ENCODE measurements at places on chromosomes 1 and 21.
A peak's percentile ranks its signal among the peaks of the same experiment; 100 is the strongest.

GRCh38 chr1:92536980-92537884 lies 50.5 kb upstream of the GFI1 start:
- DNase-seq: no peak

- DNase-seq: peak; percentile 21
Observed at GRCh38 chr1:6212193-6212959, 6.5 kb downstream of the RNF207 start.

GRCh38 chr1:152796421-152796820 lies at the start of gene LCE1D:
Gene LCE1D, plus strand, starts transcription at chr1:152796721. Its CDS starts 1,074 bp downstream, at chr1:152797795.
- no peak for DNase-seq

GRCh38 chr1:28056129-28056925 lies 32.1 kb downstream of the EYA3 start:
- peak; percentile 79 for DNase-seq

DNA sequence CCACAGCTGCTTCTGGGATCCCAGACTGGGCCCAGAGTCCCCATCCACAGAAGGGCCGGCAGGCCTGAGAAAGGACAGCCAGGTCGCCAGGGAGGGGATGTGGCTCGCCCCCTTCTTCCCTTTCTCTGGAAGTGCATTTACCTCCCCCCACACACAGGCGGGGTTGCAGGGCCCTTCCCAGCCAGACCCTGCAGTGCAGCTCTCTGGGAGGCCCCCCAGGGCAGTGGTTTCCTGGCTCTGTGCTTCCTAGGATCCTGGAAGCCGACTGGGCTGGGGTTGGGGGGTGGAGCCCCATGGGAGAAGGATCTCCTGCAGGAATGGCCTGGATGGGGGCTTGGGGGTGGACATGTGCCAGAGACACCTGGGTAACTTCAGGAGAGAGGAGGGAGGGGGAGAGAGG lies 4.2 kb upstream of the COL6A1 start:
- no peak for DNase-seq

DNA sequence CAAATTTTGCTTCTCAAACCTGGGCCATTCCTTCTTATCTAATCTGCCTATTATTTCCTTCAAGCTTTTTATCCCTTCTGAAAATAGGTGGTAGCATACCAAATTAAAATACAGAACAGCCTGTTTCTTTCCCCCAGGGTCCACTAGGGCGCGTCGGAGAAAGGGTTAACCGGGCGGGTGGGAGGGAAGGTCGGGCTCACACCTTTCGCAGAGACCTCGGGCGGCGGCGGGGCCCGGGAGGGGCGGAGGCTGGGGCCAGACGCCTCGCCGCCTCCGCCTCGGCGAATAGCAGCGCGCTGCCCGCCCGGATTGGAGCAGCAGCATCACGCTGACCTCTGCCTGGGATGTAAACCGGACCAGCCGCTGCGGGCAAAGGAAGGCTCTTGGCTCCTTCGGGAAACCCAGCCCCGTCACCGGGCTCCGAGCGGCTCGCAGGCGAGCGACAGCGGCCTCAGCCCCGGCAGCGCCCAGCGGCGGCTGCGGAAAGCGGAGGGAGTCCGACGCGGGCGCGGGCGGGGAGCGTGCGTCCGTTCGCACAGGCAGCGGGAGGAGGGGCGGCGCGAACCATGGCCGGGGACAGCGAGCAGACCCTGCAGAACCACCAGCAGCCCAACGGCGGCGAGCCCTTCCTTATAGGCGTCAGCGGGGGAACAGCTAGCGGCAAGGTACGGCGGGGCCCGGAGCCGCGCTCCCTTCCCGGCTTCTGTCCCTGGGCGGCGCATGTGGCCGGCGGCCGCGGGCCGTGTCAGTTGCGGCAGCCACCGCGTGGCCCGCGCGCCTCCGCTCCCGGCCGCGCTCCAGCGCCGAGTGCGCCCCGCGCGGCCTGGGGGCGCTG lies at the start of gene UCK2:
Gene UCK2 (plus strand): TSS at position 347 of the 835 bp plus-strand sequence. CDS start 220 bp downstream, at position 567.
- peak; percentile 78 for DNase-seq

DNA sequence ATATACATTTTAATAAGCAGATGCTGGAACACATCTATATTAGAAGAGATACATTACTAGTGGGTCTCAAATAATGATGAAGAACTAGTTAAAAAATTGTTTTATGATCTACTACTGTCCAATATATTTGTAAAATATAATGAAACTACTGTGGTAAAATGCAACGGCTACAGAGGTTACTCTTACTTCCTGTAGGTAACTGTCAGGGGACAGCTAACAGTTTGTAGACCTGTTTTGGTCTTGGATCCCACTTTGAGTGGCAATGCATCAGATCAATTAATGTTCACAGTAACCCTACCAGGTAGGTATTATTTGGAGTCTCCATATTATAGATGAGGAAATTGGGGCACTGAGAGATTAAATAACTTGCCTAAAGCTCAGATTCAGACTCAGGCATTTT lies 26.7 kb upstream of the MYSM1 start:
- no peak for DNase-seq

DNA sequence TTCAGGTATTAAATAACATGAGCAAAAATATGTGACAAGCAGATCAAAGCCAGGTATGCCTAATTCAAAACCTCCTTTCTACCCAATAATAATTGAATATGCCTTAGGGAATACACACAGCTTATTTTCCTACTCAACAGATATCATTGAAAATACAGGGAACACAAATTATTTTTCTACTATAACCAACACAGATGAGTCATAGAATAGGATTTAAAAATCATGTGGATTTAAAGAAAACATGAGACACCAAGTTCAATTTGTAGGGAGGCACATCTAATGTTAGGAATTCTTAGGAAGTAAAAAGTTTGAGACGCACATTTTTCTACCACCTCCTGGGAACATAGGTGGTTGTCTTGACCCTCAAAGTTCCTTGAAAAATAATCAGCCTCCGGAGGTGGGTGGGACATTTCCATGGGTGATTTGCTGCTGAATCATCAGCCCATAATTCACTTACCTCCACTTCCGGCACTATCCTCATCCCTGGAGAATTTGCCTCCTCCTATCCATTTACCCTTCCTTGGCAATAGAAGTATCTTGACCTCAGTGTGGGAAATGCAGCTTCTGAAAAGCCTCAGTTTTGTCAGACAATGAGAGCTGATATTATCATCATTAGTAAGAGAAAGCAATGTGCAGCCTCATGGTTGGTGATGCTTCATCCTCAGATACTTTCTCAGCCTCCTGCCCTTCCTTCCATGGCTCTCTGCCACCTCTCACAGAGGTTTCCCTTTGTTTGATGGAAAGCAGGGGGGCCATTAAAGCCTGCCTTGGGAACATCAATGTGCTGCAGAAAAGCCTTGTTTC lies 33.5 kb upstream of the RGS4 start:
- DNase-seq: no peak

DNA sequence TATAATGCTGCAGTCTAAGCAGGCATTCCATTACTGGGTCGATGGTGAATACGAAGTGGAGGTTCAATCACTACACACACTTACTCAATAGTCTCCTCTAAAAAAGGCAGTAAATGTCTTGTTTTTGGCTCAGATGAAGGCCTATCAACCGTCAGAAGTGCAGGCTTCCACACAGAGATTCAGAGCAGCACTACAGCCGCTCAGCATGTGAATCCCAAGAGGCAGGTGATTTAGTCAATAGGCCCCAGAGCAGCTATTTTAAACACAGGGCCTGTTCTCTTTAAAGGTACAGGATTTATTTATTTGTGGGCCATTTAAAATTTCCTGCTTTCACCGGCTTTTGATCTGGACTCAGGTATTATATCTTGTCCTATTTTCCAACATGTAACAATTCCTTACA lies 293.7 kb downstream of the RGS7 start:
- DNase-seq: no peak

- peak; percentile 63 for DNase-seq
Observed at GRCh38 chr1:212161231-212161781, 123.9 kb upstream of the PPP2R5A start.

- no peak for DNase-seq
Observed at GRCh38 chr1:78146205-78146771, 100.5 kb downstream of the GIPC2 start.

DNA sequence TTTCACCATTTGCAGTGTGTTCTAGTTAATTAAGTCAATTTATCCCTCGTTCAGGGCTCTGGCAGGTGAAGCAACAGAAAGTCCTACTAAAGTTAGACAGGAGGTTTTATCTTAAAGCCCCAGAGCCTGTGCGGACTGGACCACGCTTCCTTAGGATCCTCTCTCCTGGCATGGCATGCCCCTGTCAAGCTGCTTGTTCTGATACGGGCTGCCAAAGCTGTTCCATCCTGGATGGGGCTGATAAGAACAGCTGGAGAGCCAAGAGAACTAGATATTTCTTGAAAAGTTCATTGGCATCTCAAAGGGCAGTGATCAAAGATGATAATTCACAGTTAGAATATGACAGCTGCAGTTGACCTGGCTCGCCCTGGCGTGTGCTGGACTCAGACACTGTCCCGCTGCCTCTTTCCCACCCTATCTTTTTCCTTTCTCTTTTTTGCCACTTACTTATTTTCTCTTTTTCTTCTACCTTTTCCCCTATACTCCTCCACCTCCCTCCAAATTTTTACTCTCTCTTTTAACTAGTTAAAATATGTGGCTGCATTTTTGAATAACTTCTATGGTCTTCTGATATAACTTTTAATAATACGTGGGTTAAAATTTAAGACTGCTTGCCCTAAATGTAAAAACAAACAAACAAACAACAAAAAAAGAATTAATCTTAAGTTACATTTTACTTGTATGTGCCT lies 96.7 kb downstream of the ABCA4 start:
- no peak for DNase-seq

- DNase-seq: no peak
Observed at GRCh38 chr1:52627028-52627427, 5.9 kb upstream of the SHISAL2A start.

GRCh38 chr1:119345398-119345797 lies 23.2 kb upstream of the HAO2 start:
- DNase-seq: no peak

- no peak for DNase-seq
Observed at GRCh38 chr1:74717626-74718025, 15.2 kb downstream of the CRYZ start.

DNA sequence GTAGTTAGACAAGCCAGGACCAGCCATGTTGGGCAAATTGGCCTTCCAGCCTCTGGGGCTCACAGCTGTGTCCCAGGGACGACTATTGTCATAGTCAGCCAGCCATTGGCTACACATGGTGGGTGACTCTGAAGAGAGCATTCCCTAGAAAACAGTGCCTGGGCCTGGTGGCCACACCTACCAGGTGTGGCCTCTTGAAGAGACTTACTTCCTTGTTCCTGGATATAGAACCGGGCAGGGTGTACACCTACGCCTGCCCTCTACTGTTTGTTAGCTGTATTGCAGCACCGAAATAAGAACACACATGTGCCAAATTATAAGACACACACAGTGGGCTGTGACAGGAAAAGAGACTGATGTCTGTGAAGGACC lies 134.6 kb upstream of the ARHGEF16 start:
- DNase-seq: peak; percentile 85

- DNase-seq: no peak
Observed at GRCh38 chr1:2878591-2878990, 77.1 kb upstream of the TTC34 start.

DNA sequence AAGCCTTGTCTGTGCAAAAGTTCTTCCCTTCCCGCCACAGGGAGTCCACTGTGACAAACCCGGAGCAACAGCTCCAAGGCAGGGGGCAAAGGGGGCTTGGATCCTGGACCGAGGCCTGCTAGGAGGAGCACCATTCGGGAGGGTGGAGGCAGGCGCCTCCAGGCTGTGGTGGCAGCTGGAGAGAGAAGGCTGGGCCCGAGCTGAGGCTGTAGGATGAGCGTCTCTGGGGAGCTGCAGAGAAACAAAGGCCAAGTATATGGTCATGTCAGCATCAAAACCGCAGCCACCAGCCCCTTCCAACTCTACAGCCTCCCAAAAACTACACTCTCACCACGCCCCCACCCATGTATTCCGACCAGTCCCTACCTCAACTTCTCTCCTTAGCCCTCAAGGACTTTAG lies 579 bp downstream of the SH3BP5L start:
- no peak for DNase-seq

DNA sequence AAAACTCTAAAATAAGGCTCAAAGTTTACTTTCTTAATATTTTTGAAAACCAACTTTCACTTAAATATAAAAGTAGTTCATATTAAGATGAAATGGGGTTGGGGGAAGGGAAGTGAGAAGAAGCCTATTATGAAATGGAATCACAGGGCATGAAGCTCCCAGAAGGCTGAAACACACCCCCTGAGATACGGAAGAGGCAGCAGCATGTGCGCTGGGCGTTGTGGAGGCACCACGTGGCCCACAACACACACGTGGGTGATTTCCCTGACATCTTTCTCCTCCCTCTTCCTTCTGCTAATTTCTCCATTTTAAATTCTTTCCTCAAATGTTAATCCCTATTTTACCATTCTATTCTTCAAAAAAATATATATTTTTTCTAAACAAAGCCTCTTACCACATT lies 35.6 kb upstream of the SEC16B start:
- DNase-seq: no peak

- DNase-seq: no peak
Observed at GRCh38 chr1:200172311-200172710, 144.8 kb downstream of the NR5A2 start.

GRCh38 chr1:15760520-15761211 lies 2.1 kb downstream of the FBLIM1 start:
- peak; percentile 9 for DNase-seq

GRCh38 chr1:88661951-88662699 lies 21.9 kb upstream of the PKN2 start:
- DNase-seq: no peak

DNA sequence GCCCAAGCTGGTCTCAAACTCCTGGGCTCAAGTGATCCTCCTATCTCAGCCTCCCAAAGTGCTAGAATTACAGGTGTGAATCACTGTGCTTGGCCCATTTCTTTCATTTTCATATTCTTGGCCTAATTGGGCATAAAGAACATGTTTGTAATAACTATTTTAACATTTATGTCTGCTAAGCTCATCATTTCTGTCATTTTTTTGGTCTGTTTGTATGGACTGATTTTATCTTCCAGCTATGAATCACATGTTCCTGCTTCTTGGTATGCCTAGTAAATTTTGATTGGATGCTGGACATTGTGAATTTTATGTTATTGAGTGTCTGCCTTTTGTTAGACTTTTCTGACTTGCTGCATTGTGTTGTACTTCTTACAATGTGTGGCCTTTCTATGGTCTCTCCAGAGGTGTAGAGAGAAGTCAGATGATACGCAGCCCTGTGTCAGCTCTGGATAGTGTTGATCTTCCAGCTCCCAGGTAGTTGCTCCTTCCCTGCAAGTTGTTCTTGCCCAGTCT lies 39.0 kb upstream of the PPM1J start:
- no peak for DNase-seq
